ENCODE measurements at places on chromosomes 7 and 10. TPM values are rescaled to one million over a fixed set of nuclear protein-coding genes. Genes with fewer than 3 reads are reported as not detected.

CUZD1 gene
- total RNA-seq, result 1.7 TPM

BUD31 gene
- total RNA-seq, result 154 TPM

DNA sequence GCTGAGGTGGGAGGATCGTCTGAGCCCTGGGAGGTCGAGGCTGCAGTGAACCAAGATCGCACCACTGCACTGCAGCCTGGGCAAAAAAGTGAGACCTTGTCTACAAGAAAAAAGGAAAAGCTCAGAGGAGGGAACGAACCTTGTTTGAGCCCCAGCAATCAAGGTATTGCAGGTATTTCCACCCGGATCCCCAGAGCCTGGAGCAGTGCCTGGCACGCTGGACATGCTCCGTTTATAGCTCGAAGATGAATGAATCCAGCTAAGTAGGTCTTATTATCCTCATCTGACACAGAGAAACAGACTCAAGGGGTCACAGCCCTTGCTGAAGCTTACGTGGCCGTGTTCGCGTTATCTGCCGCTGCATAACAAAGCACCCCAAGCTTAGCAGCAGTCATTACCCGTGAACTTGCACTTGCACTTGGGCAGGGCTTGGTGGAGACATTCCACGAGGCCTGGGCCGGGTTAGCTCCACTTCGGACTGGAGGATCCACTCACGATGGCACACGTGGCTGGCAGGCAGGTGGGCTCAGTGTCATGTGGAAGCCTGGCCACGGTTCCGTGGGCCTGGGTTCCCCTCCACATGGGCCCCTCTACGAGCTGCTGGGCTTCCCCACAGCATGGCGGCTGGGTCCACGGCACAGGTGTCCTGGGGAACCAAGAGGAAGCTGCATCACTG, 3.2 kb upstream of the COX19 start:
- H3K27me3 ChIP-seq, result no peaks in the 10 kb centered on the region
- H3K4me1 ChIP-seq, result peaks cover 5% of the 10 kb centered on the region
- no peaks in the 10 kb centered on the region for H3K36me3 ChIP-seq
- no peak for DNase-seq
- H3K27ac ChIP-seq, result no peak overlapping the region

DNA sequence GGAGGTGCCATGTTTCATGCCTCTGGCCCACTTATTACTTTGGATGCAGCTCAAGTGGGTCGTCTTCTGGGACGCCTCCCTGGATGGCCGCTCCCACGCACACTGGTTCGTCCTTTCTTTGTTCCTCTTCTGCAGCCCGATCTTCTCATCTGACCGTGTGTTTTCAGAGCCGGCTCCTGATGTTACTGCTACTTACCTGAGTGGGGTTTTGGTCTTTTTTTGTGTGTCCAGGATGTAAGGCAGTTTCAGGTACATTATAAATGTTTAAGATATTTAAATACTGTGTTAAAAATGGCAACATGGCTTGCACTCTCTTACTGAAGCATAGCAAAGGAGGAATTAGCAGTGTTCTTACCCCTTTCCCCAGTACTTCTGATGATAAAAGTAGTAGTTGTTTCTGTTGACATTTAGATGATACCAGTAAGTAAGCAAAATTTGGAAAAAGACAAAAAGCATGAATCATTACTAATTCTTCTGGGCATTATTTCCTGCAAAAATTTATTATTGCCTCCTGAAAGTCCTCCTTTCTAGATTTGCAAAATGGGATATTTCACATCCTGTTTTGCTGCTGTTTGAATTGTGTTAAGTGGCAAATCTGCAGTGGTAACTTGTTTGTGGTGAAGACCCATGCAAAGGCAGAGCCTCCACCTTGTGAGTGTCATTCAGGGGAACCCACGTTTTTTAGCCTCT, 59.4 kb downstream of the SHH start:
- H3K27me3 ChIP-seq, result no peaks in the 10 kb centered on the region
- H3K4me3 ChIP-seq, result no peak overlapping the region
- no peaks in the 10 kb centered on the region for H3K36me3 ChIP-seq
- no peak overlapping the region for H3K27ac ChIP-seq
- H3K4me1 ChIP-seq, result no peaks in the 10 kb centered on the region
- DNase-seq, result no peak

Data from HCT116 (cell line).